ENCODE measurements at places on chromosomes 3 and 15. TPM values are rescaled to one million over a fixed set of nuclear protein-coding genes. Genes with fewer than 3 reads are reported as not detected.

Gene CCR3
- total RNA-seq, result not detected

Gene A4GNT
- not detected for total RNA-seq

Gene ANKRD34C
- total RNA-seq, result not detected

Gene HCN4
- total RNA-seq, result 10.1 TPM

DNA sequence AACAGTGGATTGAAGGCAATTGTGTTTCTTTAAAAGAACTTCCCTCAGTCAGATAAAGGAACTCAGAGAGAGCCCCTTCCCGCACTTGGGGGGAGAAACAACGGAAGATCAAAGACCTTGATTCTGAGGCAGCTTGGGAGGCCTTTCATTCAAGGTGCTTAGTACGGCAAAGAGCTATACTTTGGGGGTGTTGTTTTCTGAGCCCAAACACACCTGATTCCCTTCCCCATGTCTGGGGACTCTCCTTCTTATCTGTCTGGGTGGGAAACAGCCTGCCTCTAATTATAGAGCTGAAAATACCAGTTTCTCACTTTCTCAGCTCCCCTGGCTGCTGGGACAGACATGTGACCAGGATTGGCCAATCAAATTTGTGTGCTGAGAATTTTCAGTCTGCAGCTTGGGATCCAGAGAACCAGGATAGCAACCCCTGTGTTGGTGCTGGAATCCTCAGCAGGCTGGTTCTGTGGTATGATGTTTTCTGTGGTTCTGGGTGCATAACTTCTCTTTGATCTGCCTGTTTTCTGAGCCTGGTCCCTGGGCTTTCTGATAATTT, 19.4 kb upstream of the IQCF6 start:
- H3K4me1 ChIP-seq, result peaks cover 70% of the 10 kb centered on the region
- H3K36me3 ChIP-seq, result no peaks in the 10 kb centered on the region
- no peaks in the 10 kb centered on the region for H3K27me3 ChIP-seq
- no peak overlapping the region for H3K4me3 ChIP-seq
- peak; percentile 72 for DNase-seq
- peak overlapping the region; percentile 0 for H3K27ac ChIP-seq

GRCh38 chr3:169848741-169849140, 21.0 kb downstream of the LRRC31 start:
- H3K27ac ChIP-seq, result no peak overlapping the region
- no peaks in the 10 kb centered on the region for H3K36me3 ChIP-seq
- H3K4me1 ChIP-seq, result no peaks in the 10 kb centered on the region
- H3K27me3 ChIP-seq, result no peaks in the 10 kb centered on the region
- H3K4me3 ChIP-seq, result no peak overlapping the region
- DNase-seq, result no peak

DNA sequence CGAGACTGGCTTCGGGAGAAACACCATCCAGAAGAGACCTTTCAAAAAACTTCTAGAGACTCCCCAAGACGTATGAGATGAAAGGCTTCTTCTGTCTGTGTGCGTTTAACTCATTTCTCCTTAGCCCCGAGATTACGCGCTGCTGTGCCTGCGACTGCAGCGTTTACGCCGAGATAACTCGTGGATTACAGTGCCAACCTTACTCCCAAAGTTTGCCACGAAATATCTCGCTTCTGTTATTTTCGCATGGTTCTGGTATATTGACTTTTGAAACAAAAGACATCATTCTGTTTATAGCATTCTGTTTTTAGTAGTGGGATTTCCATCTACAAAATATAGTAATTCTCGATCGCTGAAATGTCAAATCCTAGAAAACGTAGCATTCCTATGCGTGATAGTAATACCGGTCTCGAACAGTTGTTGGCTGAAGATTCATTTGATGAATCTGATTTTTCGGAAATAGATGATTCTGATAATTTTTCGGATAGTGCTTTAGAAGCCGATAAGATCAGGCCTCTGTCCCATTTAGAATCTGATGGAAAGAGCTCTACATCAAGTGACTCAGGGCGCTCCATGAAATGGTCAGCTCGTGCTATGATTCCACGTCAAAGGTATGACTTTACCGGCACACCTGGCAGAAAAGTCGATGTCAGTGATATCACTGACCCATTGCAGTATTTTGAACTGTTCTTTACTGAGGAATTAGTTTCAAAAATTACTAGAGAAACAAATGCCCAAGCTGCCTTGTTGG, 467 bp downstream of the PGBD4 start:
- peaks cover 9% of the 10 kb centered on the region for H3K4me1 ChIP-seq
- no peak overlapping the region for H3K27ac ChIP-seq
- H3K27me3 ChIP-seq, result no peaks in the 10 kb centered on the region
- H3K36me3 ChIP-seq, result no peaks in the 10 kb centered on the region
- peak overlapping the region; percentile 89 for H3K4me3 ChIP-seq
- DNase-seq, result no peak

GRCh38 chr3:23713641-23714040, 92.1 kb upstream of the UBE2E1 start:
- no peaks in the 10 kb centered on the region for H3K27me3 ChIP-seq
- peaks cover 25% of the 10 kb centered on the region for H3K4me1 ChIP-seq
- H3K36me3 ChIP-seq, result no peaks in the 10 kb centered on the region
- no peak overlapping the region for H3K4me3 ChIP-seq
- no peak overlapping the region for H3K27ac ChIP-seq
- DNase-seq, result no peak
